ENCODE measurements at places on chromosomes 11 and 22. TPM values are rescaled to one million over a fixed set of nuclear protein-coding genes. Genes with fewer than 3 reads are reported as not detected.
A peak's percentile ranks its signal among the peaks of the same experiment; 100 is the strongest.

- no peak overlapping the region for H3K4me3 ChIP-seq
- DNase-seq = no peak
- no peaks in the 10 kb centered on the region for H3K27me3 ChIP-seq
- H3K4me1 ChIP-seq = no peaks in the 10 kb centered on the region
These were observed 314.6 kb downstream of the LARGE1 start for GRCh38 chr22:33605666-33606065.

GRCh38 chr11:68539395-68539794 lies 78.8 kb downstream of the PPP6R3 start:
- peaks cover 56% of the 10 kb centered on the region for H3K36me3 ChIP-seq
- no peak overlapping the region for H3K4me3 ChIP-seq
- H3K4me1 ChIP-seq = peaks cover 36% of the 10 kb centered on the region
- peak overlapping the region; percentile 28 for H3K27ac ChIP-seq

DNA sequence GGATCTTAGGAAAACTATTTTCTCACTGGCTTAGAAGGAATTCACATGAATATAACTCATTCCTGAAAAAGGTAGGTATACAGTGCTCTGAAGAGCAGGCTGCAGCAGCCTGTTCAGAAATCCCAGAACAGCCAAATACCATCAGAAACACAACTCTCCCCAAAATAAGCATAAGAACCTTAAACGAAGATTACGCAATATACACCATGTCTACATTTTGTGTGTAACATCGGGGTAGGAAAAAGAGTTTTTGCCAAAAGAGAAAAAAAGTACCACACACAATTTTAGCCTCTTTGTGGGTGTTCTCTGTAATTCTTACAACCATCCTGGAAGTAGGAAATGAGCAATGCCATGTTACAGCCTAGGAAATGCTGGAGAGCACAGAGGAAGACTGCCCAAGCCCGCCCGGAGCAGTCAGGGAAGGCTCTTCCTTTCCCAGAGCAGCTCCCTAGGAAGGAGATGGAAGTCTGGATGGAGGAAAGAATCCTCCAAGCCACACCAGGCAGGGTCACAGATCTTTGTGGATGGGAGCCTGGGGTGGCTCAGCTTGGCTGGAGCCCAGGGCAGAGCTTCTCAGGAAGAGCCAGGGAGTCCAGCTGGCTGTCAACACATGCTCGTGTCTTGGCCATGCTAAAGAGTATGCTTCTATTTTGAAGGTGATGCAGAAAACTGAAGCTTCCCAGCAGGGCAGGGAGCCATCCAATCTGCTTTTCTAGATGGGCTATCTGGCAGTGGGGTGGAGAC lies 49.7 kb upstream of the ARFGAP3 start:
- no peak overlapping the region for H3K4me3 ChIP-seq
- peaks cover 20% of the 10 kb centered on the region for H3K4me1 ChIP-seq
- H3K27ac ChIP-seq = peak overlapping the region; percentile 30

GRCh38 chr11:104946907-104947306 lies 21.5 kb downstream of the CASP4 start:
- DNase-seq = peak; percentile 13
- H3K4me3 ChIP-seq = no peak overlapping the region
- peaks cover 8% of the 10 kb centered on the region for H3K4me1 ChIP-seq
- H3K27ac ChIP-seq = peak overlapping the region; percentile 13
- no peaks in the 10 kb centered on the region for H3K27me3 ChIP-seq

DNA sequence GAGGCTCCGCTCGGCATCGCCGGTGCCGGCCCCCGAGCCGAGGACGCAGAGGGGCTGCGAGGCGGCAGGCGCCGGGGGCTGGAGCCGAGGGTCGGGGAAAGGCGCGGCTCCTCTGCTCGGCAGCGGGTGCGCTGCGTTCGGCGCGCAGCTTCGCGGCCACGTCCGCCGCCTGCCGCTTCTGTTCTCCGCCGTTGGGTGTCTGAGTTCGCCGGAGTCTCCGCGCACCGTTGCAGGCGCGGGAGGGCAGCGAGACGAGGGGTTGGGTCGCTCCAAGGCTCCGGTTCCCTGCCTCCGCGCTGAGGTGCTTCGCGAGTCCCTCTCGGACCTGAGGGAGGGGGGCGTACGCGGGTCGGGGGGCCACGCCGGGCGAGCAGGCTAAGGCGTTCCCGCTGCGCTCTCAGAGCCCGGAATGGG lies 347 bp downstream of the MN1 start:
- H3K4me1 ChIP-seq = peaks cover 18% of the 10 kb centered on the region
- no peak overlapping the region for H3K27ac ChIP-seq
- peaks cover 8% of the 10 kb centered on the region for H3K27me3 ChIP-seq
- peak; percentile 51 for DNase-seq

DNA sequence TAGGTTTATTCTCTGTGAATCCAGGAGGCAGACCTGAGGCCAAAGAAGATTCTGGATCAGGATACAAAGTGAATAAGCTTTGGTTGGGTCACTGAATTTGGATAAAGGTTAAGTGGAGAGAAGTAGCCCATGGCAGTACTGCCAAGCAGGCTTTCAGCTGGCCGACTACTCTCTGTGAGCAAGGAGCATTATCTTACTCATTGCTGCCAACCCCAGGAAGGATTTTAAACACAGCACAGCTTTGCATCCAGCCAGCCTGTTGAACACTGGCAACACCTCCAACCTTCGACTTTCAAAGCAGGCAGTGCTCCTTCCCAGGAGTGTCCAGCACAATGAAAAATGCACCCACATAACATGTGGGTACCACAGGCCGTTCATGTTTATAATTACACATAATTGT lies 363.7 kb upstream of the SYN3 start:
- no peaks in the 10 kb centered on the region for H3K27me3 ChIP-seq
- no peaks in the 10 kb centered on the region for H3K4me1 ChIP-seq

GRCh38 chr22:32018056-32018455 lies 25.0 kb upstream of the SLC5A1 start:
- no peak overlapping the region for H3K27ac ChIP-seq
- DNase-seq = no peak
- no peak overlapping the region for H3K4me3 ChIP-seq
- H3K36me3 ChIP-seq = no peaks in the 10 kb centered on the region

DNA sequence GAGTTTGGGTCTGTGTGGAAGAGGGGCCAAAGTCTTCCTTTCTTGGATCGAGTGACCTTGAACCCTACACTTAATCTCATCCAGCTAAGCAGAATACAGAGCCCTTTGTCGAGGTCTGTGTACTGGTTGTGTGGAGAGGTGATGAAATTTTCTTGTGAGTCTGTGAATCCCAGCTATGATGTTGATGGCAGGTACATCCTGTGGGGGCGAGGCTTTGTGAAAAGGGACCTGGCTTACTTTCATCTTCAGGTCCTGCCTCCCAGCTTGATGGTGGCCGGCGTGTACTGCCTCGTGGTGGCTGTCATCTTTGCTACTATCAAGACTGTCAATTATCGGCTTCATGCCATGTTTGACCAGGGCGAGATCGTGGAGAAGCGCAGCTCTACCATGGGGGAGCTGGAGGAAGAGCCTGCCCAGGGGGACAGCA lies 1.0 kb downstream of the PCNX3 start:
- H3K4me3 ChIP-seq = peak overlapping the region; percentile 93
- H3K36me3 ChIP-seq = peaks cover 80% of the 10 kb centered on the region
- no peak for DNase-seq
- H3K4me1 ChIP-seq = peaks cover 22% of the 10 kb centered on the region
- H3K27me3 ChIP-seq = no peaks in the 10 kb centered on the region

DNA sequence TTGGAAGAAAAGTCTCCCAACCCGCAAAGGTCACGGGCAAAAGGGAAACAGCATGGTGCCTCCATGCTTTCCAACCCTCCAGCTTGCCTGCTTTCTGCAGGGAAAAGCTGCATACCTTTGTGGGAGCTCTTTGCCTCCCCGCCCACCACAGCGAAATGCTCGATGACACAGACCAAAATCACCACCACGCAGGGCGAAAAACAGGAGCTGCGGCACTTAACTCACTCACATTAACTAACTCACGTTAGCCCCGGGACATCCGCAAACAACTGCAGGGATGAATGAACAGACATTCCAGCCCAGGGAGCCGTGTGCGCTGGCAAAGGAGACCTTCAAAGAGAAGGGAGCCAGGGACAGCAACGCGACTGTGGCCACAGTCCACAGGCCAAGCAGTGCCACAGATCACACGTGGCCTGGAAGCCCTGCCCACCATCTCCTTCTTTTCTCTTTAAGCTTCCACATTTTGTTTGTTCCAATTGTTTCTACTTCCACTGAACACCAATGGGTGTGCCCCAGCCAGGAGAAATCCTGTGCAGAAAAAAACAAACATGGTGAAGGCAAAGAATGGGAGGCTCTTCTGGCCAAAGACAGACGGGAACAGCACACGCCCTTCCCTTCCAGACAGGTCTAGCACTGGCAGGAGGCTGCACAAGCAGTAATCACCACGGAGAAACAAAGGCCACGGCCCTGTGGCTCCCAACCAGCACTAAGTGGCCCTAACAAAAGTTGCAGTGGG lies 39.3 kb downstream of the DUSP8 start:
- H3K27ac ChIP-seq = no peak overlapping the region
- peaks cover 9% of the 10 kb centered on the region for H3K4me1 ChIP-seq
- peaks cover 5% of the 10 kb centered on the region for H3K36me3 ChIP-seq
- peaks cover under 1% of the 10 kb centered on the region for H3K27me3 ChIP-seq
- no peak for DNase-seq

Gene POU2AF2
- 0.35 TPM for total RNA-seq

Gene DMC1
- total RNA-seq = 4.4 TPM

Gene OR51I1
- not detected for total RNA-seq

Gene SLC1A2
- 0.40 TPM for total RNA-seq

All from Calu3 (cell line).